ENCODE measurements at places on chromosomes 1 and 21.

- DNase-seq: no peak
These were observed 62.5 kb downstream of the LRIG2 start for GRCh38 chr1:113135460-113135859.

GRCh38 chr1:77498918-77499317 is 183.5 kb downstream of the ZZZ3 start:
- no peak for DNase-seq

DNA sequence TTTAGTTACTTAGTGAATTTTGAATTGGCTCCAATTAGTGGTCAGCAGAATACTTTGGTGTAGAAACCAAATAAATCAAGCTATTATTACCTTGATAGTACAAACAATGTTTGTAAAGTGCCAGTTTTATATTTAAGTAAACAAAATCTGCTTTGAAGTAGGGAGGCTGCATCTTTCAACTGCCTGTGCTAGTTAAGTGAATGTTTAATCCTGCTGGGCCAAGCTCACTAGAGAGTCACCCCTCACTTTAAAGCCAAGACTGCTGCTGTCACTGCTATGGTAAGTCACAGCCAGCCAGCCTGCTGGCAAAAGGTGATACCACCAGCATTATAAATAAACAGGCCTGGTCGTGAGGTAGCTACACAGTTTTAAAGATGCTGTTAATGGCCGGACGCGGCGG is 10.3 kb upstream of the CFAP126 start:
- DNase-seq: no peak

DNA sequence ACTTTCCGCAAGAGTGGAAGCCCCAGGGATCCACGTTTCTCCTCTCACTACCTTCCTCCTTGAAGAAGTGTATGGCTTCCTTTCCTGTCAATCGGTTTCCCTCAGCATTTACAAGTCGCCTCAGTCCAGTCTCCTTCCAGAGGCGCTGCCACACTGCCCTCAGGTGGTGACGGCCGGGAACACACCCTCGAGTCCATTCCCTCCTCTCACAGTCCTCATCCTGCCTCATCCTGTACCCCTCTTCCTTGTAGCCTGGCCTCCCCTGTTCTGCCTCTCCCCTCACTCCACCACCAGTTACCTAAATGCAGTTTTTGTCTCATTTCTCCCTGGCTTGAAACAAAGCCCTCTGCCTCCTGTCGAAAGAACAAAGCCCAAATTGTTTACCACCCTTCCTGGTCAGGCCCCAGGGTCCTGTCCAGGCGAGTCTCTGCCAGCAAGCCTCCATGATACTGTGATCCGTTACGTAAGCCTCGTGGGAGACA is 23.2 kb upstream of the LSM10 start:
- DNase-seq: peak; percentile 92

DNA sequence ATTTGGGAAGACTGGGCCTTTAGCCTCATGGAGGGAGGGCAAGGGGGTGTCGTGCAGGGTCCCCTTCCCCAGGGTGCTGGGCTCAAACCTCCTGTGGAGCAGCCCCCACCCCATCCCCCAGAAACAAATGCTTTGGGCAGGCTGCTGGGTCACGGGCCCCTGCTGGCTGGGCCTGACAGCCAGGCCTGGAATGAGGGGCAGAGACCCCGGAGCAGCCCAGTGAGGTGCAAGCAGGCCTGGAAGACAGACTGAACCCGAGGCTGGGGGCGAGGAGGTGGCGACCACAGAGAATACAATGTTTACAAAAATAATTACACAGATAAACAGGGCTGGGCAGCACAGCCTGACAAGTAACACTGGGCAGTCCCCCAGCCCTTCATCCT is 5.3 kb downstream of the CCDC24 start:
- no peak for DNase-seq

- no peak for DNase-seq
These were observed 70.4 kb upstream of the SSBP3 start for GRCh38 chr1:54476530-54477109.

DNA sequence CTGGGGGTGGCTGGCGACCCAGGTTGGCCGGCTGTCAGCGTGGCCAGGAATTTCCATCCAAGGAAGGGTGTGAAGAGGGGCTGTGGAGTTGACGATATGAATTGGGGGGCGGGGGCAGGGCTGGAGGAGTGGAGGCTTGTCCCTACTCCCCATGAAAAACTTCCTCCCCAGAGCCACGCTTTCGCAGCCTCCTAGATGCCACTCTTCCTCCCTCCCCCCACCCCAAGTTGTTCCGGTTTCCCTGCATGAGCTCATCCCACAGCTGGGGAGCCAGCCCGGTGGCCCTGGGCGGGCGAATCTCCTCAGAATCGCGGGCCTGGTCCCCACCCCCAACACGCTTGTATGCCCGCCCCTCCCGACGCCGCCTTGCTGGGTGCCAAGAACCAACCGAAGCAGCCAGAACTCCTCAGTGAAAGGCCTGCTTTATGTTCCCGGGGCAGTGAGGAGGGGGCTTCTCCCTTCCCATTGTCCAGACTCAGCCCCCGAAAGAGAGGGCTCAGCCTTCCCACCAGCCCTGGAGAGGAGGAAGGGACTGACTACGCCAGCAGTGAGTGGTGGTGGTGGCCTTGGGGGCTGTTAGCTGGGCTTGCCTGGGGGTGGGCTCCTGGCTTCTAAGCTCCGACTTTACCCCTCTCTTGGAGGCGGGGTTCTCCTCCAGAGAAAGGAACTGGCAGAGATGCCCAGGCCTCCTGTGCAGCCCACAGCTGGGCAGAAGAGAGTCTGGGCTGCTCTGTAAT is 1.8 kb upstream of the CSMD2 start:
- DNase-seq: no peak

DNA sequence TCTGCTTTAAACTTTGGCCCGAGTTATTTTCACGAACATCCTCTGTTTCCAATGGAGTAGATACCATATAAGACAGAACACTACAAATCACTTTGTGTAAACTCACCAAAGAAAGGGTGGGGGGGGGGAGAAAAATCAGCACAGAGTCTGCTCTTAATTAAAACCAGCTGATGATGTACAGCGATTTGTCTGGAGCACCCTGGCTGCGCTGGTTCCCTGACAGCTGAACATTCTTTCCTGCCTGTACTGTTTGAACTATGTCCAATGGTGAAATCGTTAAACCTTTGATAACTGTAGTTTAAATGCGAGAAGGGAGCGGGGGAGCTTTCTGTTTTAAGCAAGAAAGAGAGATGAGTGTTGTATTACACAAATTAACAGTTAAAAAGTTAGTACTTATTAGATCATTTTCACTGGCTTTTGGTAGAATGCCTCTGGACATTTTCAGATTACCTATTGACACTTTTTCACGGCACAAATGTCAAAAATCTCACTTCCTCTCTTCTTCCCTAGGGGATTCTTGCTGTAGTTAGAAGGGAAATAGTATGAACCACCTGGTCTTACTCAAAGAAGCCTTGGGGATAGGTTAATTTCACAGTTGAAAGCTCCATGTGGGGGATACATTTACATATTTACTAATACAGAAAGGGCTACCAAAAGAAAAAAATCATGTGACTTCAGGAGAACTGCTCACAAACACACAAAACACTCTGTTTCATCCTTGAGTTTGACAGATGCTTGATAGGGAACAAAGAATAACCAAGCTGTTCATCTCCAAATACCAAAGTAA is 140.2 kb upstream of the RUNX1 start:
- DNase-seq: no peak

GRCh38 chr1:198788561-198789064 is 149.8 kb downstream of the PTPRC start:
- no peak for DNase-seq

DNA sequence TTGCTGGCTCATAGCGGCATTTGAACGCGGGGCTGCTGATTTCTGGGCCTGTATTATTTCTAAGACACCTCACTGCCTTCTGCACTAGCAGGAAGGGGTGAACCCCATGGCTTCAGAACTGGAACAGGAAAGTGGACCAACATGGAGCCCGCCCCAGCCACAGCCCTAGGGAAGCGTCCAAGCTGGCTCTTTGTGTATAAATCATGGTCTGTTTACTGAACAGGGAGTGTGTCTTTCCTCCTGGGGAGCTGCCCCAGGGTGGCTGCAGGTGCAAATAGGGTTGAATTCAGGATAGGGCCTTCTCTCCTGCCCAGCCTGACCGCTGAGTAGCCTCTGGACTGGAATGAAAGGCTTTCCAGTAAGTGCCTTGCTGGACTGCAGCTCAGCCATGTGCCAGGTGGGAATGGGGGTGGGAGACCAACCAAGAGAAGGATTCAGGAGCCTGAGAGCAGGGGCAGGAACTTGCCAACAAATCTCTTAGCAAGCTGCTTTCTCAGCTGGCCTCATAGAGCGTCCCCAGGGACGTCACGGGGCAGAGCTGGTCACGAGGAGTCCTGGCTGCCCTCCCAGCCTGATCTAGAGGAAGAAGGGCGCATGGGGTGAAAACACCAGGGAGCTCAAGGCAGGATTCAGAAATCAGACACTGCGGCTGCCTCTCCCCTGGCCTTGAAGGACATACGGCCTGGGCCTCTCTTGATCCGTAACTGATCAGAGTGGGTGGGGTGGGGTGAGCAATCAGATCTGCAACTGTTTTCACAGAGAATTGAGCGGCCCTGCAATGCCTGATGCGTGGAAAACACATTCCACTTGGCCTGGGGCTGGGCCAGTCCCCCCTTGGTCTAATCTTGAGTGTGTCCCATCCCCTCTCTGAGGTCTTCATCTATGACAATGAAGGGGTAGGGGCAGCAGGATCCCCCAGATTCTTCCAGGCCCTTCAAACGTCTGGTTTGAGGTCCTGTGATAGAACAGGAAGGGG is 56.5 kb upstream of the SELENON start:
- DNase-seq: peak; percentile 97

GRCh38 chr1:101185421-101185820 is 51.4 kb upstream of the S1PR1 start:
- no peak for DNase-seq

- no peak for DNase-seq
These were observed 207.3 kb upstream of the CSF3R start for GRCh38 chr1:36689992-36690391.

DNA sequence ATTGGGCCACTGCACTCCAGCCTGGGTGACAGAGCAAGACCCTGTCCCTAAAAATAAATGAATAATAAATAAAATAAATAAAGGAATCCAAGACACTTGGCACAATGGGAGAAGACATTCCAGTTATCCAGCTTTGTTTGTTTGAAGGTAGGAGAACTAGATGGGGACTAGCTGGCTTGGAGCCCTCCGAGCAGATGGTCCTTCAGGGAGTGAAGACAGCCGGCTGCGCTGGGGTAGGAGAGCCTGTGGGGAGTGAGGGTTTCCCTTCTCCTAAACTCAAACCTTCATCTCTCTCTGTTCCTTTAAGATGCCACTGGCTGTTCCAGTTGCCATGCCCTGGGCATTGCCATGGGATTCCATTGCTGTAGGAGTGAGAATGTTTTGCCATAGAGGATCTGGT is 120.6 kb downstream of the NAV1 start:
- no peak for DNase-seq
